ENCODE measurements at places on chromosomes 12 and 14.

- no peaks in the 10 kb centered on the region for H3K36me3 ChIP-seq
- H3K27ac ChIP-seq, result peak overlapping the region; percentile 87
- no peak for DNase-seq
Measured at GRCh38 chr12:95741635-95742034, 48.9 kb downstream of the NTN4 start.

DNA sequence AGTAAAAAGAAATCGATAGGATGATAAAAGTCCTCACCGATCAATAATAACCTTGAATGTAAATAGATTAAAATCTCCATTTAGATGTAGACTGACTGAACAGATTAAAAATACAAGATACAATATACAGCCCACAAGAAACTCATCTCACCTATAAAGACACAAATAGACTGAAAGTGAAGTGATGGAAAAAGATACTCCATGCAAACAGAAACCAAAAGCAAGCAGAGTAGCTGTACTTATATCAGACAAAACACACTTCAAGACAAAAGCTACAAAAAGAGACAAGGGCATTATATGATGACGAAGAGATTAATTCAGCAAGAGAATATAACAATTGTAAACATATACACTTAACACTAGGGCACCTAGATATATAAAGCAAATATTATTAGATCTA is 444.8 kb downstream of the RGS6 start:
- H3K27me3 ChIP-seq, result no peaks in the 10 kb centered on the region
- H3K4me3 ChIP-seq, result no peak overlapping the region
- H3K4me1 ChIP-seq, result no peaks in the 10 kb centered on the region

DNA sequence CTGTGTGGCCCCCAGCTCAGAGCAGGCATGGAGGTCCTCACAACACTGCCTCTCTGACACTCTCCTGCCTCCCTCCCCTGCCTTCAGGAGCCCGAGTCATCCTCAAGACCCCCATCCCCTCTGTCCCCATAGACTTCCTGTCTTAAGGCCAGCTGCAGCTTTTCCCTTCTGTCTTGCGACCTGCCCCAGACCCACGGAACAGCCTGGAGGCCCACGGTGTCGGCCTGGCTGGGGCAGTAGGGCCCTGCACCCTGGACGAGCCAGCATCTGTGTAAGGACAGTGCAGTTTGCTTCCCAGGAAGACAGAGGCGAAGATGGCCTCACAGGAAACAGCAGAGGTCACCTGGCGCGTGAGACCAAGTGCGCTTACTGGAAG is 9.7 kb downstream of the TEDC1 start:
- no peak overlapping the region for H3K27ac ChIP-seq
- no peak overlapping the region for H3K4me3 ChIP-seq
- H3K36me3 ChIP-seq, result no peaks in the 10 kb centered on the region
- DNase-seq, result no peak
- no peaks in the 10 kb centered on the region for H3K4me1 ChIP-seq

DNA sequence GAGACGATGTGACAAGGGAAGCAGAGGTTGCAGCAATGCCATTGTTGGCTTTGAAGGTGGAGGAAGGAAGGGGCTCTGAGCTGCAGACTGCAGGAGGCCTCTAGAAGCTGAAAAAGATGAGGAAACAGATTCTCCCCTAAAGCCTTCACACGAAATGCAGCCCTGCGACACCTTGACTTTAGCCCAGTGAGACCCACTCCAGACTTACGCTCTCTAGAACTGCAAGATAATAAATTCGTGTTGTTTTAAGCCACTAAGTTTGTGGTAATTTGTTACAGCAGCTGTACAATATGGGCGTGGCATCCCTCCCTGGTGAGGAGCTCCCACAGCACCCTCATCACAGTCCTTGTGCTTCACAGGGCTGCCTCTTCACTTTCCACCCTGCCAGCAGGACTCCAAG is 53.2 kb downstream of the GOLGA5 start:
- peak overlapping the region; percentile 53 for H3K27ac ChIP-seq
- no peaks in the 10 kb centered on the region for H3K27me3 ChIP-seq
- no peak overlapping the region for H3K4me3 ChIP-seq

- H3K27me3 ChIP-seq, result no peaks in the 10 kb centered on the region
- H3K4me3 ChIP-seq, result no peak overlapping the region
- no peaks in the 10 kb centered on the region for H3K36me3 ChIP-seq
- H3K27ac ChIP-seq, result no peak overlapping the region
- DNase-seq, result peak; percentile 9
Measured at GRCh38 chr14:80213602-80214001, 2.3 kb upstream of the DIO2 start.

- H3K4me3 ChIP-seq, result no peak overlapping the region
- DNase-seq, result no peak
- no peaks in the 10 kb centered on the region for H3K27me3 ChIP-seq
- no peaks in the 10 kb centered on the region for H3K36me3 ChIP-seq
Measured at GRCh38 chr12:104582739-104583138, 126.0 kb downstream of the CHST11 start.

DNA sequence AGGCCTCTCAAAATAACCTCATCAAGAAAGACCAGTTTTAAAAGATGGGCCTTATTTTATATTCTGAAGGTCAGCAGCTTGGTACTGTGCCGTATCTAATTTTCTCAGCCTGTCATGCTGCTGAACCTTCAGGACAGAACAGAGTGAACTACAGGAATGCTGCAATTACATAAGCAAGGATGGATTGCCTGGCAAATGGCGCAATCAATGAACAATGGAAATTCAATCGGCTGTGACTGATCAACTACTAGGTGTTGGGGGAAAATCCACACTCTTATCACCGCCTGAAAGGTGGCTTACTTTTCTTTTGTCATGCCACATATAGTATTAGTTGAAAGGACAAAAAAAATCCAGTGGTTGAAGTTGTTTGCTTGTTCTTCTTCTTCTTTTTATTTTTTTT is 8.5 kb downstream of the ACSS3 start:
- H3K27me3 ChIP-seq, result no peaks in the 10 kb centered on the region
- no peak overlapping the region for H3K4me3 ChIP-seq
- no peak overlapping the region for H3K27ac ChIP-seq
- no peaks in the 10 kb centered on the region for H3K4me1 ChIP-seq
- no peak for DNase-seq

GRCh38 chr14:64194404-64194803 is 99.8 kb downstream of the ESR2 start:
- DNase-seq, result no peak
- H3K36me3 ChIP-seq, result no peaks in the 10 kb centered on the region
- H3K4me3 ChIP-seq, result no peak overlapping the region
- no peaks in the 10 kb centered on the region for H3K27me3 ChIP-seq
- peak overlapping the region; percentile 73 for H3K27ac ChIP-seq
- peaks cover 57% of the 10 kb centered on the region for H3K4me1 ChIP-seq

DNA sequence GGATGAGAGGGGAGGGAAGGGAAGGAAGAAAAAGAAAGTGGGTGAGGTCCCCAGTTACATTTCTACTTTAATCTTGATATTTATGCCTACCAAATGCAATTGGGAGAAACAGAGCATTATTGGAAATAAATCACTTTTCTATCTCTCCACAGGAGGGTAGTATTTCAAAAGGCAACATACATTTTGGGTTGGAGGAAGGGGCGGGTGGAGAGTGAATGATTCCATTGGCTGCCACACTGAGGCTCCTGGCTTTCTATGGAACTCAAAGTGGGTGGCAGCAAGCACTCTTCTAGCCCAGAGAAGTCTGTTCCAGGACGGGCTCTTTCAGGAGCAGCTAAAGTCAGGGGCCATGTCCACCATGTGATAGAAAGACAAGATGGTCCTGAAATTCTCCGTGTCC is 441.3 kb downstream of the DAD1 start:
- H3K4me1 ChIP-seq, result no peaks in the 10 kb centered on the region
- no peaks in the 10 kb centered on the region for H3K36me3 ChIP-seq
- H3K27me3 ChIP-seq, result no peaks in the 10 kb centered on the region
- no peak overlapping the region for H3K27ac ChIP-seq

DNA sequence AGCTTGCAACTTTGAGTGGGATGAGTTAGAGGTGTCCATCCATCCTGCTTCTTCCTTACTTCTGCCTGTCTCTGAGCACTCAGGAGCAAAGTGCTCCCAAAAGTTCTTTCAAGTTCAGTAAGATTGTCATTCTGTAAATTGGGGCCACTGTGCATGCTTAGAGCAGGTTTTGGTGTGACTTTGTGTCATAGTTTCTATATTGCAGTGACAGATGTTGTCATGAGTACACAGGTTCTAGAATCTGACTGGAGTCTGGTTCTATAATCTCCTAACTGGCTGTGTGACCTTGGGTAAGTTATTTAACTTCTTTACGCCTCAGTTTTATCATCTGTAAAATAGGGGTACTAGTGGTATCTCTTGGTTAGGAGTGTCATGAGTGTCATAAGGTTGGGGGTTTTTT is 202.7 kb upstream of the BCL2L14 start:
- peaks cover 17% of the 10 kb centered on the region for H3K36me3 ChIP-seq
- no peaks in the 10 kb centered on the region for H3K27me3 ChIP-seq
- H3K4me1 ChIP-seq, result peaks cover 12% of the 10 kb centered on the region
- no peak for DNase-seq
- no peak overlapping the region for H3K27ac ChIP-seq

DNA sequence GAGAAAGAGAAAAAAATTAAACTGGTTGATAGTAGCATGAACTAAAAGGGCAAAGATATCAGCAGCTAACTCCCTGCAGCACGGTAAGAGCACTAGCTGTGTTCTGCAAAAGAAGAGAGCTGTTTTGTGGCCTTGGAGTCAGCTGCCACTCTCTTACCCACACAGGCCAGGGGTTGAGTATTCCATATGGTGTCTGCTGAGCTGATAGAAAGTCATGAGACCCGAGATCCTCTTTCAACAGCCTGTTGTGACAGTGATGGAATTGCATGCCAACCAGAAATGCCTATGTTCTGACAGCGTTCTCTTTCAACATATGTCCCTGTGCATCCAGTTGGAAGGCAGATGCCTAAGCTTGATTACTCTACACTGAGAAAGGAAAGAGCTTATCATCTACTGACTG is 39.9 kb downstream of the TMTC1 start:
- H3K36me3 ChIP-seq, result no peaks in the 10 kb centered on the region
- no peak overlapping the region for H3K27ac ChIP-seq
- H3K4me1 ChIP-seq, result no peaks in the 10 kb centered on the region
- H3K4me3 ChIP-seq, result no peak overlapping the region

DNA sequence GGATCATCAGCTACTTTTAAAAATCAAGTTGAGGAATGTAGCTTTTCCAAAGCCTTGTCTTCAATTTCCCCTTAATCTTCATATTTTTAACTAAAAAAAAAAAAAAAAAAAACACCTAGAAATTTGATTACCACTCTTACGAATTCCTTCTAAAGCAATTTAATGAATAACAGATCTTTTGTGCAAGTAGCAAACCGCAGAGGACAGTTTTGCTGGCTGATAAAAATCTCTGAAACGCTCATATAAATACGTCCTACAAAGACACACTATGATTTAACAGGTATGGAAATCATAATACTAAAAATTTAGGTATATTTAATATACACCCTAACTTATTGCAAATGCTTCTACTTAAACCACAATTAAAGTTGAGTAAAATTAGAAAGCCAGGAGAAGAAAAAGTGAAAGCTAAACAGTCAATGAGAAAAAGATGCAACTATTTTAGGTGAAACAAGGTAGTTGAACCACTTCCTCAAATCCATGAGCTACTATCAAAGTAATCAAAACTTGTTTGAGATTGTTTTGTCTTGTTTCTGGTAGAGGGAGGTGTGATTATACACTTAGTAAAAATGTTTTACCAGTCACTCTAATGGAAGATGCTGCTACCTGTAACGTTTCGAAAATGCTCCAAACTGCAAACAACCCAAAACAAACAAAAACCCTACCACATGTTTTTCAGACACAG is 2.2 kb downstream of the PAWR start:
- H3K27ac ChIP-seq, result peak overlapping the region; percentile 96
- H3K4me3 ChIP-seq, result peak overlapping the region; percentile 97
- H3K4me1 ChIP-seq, result peaks cover 20% of the 10 kb centered on the region
- no peaks in the 10 kb centered on the region for H3K36me3 ChIP-seq

- no peak overlapping the region for H3K4me3 ChIP-seq
- no peaks in the 10 kb centered on the region for H3K36me3 ChIP-seq
- no peak overlapping the region for H3K27ac ChIP-seq
Measured at GRCh38 chr12:78787576-78787975, 77.0 kb upstream of the SYT1 start.

GRCh38 chr12:21502872-21503271 is 1.3 kb downstream of the GOLT1B start:
- DNase-seq, result no peak
- H3K4me3 ChIP-seq, result no peak overlapping the region
- H3K27ac ChIP-seq, result no peak overlapping the region
- no peaks in the 10 kb centered on the region for H3K27me3 ChIP-seq
- peaks cover 35% of the 10 kb centered on the region for H3K4me1 ChIP-seq

- no peaks in the 10 kb centered on the region for H3K36me3 ChIP-seq
- H3K4me3 ChIP-seq, result no peak overlapping the region
- H3K27me3 ChIP-seq, result no peaks in the 10 kb centered on the region
- no peak overlapping the region for H3K27ac ChIP-seq
- H3K4me1 ChIP-seq, result no peaks in the 10 kb centered on the region
- no peak for DNase-seq
Measured at GRCh38 chr12:3683670-3684069, 69.2 kb downstream of the CRACR2A start.

DNA sequence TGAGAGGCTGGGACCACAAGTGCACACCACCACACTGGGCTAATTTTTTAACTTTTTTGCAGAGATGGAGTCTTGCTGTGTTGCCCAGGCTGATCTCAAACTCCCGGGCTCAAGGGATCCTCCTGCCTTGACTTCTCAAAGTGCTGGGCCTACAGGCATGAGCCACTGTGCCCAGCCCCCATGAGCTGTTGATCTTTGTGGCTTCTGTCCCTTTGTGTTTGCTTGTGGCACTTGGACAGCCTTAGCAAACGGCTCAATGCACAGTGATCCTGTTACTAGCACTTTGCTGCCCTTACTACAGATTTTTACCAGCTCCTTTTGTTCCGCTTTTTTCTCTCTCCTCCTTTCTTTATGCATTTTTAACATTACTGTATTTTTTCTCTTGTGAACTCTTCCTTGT is 25.3 kb upstream of the EVL start:
- no peaks in the 10 kb centered on the region for H3K27me3 ChIP-seq
- no peak for DNase-seq
- no peaks in the 10 kb centered on the region for H3K4me1 ChIP-seq
- H3K36me3 ChIP-seq, result no peaks in the 10 kb centered on the region
- no peak overlapping the region for H3K4me3 ChIP-seq

- H3K27me3 ChIP-seq, result no peaks in the 10 kb centered on the region
- no peak for DNase-seq
- H3K27ac ChIP-seq, result no peak overlapping the region
- no peaks in the 10 kb centered on the region for H3K4me1 ChIP-seq
- H3K4me3 ChIP-seq, result no peak overlapping the region
Measured at GRCh38 chr12:66199831-66200509, 11.0 kb downstream of the IRAK3 start.

DNA sequence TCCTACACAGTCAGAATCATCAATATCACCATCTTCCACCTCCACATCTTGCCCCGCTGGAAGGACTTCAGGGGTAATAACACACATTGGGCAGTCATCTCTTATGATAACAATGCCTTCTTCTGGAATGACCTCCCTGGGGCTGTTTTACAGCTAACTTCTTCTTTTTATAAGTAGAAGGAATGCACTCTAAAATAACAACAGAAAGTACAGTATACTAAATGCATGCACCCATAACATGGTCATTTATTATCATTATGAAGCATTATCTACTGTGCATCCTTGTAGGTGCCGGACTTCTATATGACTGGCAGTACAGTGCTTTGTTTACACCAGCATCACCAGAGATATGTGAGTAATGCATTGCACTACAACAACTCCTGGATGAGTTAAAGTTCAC is 19.0 kb upstream of the NUAK1 start:
- DNase-seq, result no peak
- H3K27me3 ChIP-seq, result no peaks in the 10 kb centered on the region
- no peak overlapping the region for H3K27ac ChIP-seq
- no peaks in the 10 kb centered on the region for H3K4me1 ChIP-seq

All from pancreas (tissue), 10 donors.